ENCODE measurements at places on chromosomes 7 and 10. TPM values are rescaled to one million over a fixed set of nuclear protein-coding genes. Genes with fewer than 3 reads are reported as not detected.

- no peak for DNase-seq
Observed at GRCh38 chr7:7614018-7614741, 26.4 kb upstream of the UMAD1 start.

GRCh38 chr7:1228545-1229201 is 4.0 kb upstream of the UNCX start:
- DNase-seq = no peak

- no peak for DNase-seq
Observed at GRCh38 chr7:4416396-4417056, 265.6 kb upstream of the FOXK1 start.

GRCh38 chr7:18086165-18087025 is 58.7 kb upstream of the PRPS1L1 start:
- DNase-seq = no peak

GRCh38 chr7:44079331-44080021 is 2.9 kb downstream of the POLM start:
- no peak for DNase-seq

DNA sequence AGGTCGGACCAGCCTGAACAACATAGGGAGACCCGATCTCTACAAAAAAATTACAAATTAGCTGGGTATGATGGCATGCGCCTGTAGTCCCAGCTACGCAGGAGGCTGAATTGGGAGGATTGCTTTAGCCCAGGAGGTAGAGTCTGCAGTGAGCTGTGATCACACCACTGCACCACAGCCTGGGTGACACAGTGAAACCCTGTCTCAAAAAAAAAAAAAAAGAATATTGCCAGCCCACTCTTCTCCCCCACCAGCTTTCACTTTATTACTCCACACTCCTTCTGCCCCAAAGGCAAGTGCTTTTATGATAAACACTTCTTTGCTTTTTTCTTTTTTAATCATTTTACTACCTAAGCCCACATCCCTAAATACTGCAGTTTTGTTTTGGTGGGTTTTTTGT is 14.8 kb downstream of the RAB19 start:
- DNase-seq = no peak

GRCh38 chr7:115229401-115230105 is 307.7 kb downstream of the MDFIC start:
- no peak for DNase-seq

- peak; percentile 69 for DNase-seq
Observed at GRCh38 chr10:80500572-80501380, 36.9 kb upstream of the SH2D4B start.

DNA sequence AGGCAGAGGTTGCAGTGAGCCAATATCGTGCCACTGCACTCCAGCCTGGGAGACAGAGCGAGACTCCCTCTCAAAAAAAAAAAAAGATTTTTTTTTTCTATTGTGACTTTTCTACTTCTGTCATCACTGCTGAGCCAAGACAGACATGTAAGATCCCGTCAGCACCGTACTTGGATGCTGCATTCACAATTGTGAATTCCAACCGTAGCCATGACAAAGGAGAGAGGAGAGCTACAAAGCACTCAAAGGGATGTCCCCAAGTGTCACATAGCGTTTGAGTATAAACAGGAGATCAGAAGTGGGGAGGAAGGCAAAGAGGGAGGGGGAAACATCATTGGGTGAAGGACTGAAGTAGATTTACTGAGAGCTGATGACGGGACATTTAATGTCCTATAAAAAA is 144.2 kb downstream of the PRPF18 start:
- DNase-seq = no peak

DNA sequence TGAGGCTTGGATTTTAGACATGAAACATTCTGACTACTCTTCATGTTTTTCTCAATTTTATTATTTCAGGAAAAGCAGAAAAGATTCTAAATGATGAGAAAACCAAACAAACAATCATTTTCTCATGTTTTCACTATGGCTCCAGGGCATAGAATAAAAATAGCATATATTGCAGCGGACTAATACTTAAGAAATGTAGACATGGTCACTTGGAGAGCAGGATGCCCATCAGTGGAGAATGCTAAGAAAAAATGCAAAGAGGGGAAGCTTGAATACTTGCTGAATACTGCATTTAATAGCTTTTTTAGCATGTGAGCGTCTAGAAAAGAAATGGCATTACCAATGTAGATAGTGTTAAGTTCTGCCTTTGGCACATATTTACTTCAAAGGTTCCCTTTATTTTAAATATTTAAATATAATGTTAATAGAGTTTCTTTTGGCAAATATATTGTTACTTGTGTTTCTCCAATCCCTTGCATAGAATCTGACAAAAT is 107.9 kb downstream of the PPP1R17 start:
- DNase-seq = no peak

- DNase-seq = no peak
Observed at GRCh38 chr10:109726473-109726872, 196.8 kb downstream of the XPNPEP1 start.

DNA sequence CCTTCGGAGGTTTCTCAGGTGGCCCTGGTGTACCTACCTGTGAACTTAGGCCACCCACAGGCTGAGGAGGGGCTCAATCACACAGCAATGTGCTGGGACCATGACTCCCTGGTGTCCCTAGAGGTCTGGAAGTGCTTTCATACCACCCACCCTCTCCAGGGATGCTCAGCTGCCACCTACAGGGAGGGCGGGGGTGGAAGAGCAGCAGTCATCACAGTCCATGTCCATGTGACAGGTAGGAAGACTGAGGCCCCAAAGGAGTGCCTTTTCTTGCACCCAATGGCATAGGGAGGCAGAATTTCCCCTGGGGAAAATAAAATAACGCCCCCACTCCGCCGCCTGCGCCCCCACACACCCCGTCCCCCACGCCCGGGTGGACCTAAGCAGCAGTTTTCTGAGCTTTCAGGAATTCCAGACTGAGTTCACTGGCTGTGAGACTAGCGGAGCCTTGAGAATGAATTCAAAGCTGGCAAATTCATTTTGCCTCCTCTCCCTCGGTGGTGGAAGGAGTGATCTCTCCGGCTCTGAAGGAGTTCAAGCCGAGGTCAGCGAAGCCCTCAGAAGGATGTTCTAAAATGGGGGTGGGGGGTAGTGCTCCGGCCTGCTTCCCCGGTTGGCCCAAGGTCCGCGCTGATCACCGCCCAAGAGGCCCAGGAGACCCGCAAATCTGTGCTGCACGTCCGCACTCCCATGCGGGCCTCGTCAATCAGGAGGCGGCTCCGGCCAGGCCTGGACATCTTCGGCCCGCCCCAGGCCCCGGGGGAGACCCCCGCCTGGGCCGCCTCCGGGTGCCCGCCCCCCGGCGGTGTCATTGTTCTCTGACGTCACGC is 2.1 kb upstream of the ZMIZ1 start:
- no peak for DNase-seq

GRCh38 chr10:51950371-51950995 is 251.1 kb upstream of the CSTF2T start:
- no peak for DNase-seq

NCF1 gene
- total RNA-seq = 8.0 TPM

CAMK2B gene
- total RNA-seq = 0.70 TPM

ASIC3 gene
- 5.7 TPM for total RNA-seq
